ENCODE measurements at places on chromosomes 11 and 22.

DNA sequence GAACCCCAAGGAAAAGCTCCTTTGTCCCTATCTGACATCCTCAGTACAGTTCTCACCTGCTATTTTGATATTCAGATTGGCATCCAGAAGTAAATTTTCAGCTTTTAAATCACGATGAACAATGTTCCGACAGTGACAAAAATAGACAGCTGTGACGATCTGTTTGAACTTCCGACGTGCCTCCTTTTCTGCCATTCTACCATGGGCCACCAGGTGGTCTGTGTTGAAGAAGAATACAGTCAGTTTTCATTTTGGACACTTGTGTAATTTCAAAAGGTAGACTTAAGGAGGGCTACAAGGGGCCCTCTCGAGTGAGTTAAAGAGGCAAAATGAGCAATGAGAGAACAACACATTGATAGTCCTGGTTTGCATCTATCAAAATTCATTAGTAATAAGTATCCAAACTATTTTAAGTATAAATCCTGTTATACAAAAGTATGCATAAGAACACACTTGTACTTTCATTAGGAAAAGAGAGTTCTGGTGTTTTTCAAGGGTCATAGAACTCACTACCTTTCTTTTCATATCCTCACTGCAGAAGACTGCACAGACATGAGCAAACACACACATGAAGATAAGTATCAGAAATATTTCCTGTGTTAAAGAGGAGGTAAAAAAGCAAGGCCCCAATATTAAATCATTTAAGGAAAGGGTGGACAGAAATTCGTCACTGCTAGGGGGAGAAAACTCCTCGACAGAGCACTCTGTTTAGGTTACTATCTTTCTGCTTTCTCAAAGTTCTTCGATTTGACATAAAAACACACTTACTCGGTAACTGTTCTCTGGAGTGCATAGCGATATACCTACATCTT, 89.9 kb upstream of the APOA1 start:
- no peak for DNase-seq

- no peak for DNase-seq
Measured at GRCh38 chr22:20994902-20995241, 7.0 kb downstream of the THAP7 start.

DNA sequence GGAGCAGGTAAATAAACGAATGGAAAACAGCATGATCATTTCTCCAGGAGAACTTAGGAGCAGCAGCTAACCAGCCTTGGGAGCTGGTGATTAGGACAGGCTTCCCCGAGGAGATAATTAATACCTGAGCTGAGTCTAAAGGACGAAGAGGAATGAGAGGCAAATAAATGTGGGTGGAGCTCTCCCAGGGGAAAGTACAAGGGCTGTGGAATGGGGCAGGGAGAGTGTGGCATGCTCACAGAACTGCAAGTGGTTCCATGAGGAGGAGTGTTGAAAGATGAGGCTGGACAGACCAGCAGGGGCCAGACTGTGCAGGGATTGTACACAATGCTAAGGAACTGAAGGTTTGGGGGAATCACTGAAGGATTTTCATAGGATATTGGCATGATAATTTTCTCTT, 14.2 kb upstream of the TLCD5 start:
- DNase-seq = no peak

DNA sequence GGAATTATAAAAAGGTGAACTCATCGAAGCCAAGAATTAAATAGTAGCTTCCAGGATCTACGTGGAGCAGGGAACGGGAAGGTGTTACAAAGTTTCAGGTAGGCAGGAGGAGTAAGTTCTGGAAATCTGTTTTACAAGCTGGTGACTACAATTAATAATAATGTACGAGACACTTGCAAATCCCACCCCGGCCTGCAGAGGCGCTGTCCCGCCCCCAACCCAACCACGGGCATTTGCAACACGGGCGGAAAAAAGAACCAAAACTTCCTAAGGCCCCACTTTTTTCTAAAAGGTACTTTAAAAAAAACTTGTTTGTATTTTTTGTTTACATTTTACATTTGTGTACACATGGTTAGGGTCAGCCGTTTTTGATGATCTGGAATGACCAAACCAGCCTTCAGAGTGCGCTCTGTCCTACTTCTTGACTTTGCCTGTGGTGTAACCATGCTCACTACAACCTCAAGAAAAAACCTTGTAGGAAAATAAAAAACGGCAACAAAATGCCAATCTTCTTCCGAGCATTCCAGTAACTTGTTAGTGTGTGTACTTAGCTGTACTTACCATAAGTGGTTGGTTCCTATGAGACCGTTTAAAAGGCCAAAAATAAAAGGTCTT, 449.6 kb upstream of the B3GAT1 start:
- DNase-seq = no peak

GRCh38 chr11:47178737-47179654, 2.3 kb upstream of the ARFGAP2 start:
- no peak for DNase-seq

GRCh38 chr11:1925373-1926155, 6.1 kb downstream of the TNNT3 start:
- no peak for DNase-seq

- no peak for DNase-seq
Measured at GRCh38 chr22:47114813-47115517, 352.5 kb downstream of the TBC1D22A start.

All from cardiac fibroblast (primary cell).